ENCODE measurements at places on chromosomes 7 and 10.

GRCh38 chr10:59799421-59799820 is 46.2 kb upstream of the MRLN start:
- no peak for DNase-seq

- no peak for DNase-seq
Observed at GRCh38 chr10:124152139-124153022, 59.0 kb upstream of the CHST15 start.

DNA sequence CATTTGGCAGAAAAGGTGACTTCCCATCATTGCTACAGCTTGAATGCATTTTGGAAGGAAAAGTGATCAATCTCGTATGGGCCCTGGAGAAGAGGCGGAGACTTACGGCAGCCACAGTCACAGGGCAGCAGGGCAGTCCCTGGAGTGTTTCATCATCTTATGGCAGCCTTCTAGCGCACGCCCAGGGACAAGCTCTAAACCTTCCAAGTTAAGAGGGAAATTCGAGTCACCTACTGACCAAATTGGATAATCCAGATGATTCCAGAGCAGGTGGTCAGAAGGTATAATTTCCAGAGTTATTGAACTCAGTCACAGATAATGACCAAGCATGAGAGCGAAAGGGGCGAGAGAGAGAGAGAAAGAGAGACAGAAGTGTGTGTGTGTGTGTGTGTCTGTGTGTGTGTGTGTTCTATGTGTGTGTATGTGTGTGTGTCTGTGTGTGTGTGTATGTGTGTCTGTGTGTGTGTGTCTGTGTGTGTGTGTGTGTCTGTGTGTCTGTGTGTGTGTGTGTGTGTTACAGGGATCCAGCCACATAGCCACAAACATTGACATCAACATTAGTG is 123.7 kb upstream of the ADAM12 start:
- DNase-seq, result no peak

DNA sequence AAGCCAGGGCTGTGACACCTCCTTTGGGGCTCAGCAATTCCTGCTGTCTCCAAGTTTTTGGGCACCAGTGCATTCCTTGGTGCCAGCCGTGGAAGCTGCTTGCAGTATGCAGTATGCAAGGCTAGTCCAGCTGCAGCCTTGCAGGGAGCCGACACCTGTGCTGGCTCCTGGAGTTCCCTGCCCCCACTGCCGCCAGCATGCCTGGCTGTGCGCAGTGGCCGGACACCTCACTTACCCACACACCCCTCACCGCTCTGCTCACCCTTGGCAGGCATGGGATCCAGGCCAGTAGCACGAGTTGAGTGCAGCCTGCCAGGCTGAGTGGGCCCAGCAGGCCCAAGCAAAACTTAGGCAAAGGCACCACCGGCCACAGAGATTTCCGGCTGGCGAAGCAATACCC is 77.4 kb downstream of the SAMD9 start:
- DNase-seq, result no peak

DNA sequence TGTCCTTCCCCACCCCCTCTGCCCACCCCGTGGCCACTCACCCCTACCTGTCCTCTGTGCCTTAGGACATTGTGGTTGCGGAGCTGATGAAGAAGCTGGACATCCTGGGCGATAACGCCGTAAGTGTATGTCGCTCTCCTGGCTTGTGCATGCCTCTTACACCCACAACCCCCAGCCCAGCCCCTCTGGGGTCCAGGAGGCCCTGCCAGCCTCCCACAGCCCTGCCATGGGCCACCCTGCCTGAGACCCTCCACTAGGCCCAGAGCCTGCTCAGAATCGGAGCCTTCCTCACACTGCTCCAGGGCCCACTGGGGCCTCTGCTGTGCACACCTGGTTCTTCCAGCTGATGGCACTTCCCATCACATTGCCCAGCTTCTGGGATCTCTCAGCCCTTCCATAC is 36.8 kb upstream of the DPYSL4 start:
- DNase-seq, result no peak

DNA sequence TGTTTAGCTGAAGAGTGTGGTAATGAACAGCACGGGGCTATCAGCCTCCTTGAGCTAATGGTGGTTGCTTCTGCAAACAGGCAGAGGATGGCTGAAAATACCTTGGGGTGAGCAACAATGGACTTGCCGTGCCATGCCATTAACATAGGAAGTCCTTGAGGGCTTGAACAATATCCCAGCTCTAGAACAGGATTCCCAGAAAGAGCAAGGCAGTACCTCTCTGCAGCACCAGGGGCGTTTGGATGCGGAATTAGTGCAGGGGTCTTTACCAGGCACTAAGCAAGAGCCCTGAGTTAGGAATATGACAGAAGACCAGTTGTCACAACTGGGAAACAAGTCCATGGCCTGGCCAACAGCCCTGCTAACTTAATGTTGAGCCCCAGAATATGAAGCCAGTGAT is 143.2 kb upstream of the COBL start:
- DNase-seq, result no peak

GRCh38 chr7:150797661-150798060 is 2.5 kb downstream of the TMEM176B start:
- no peak for DNase-seq

GRCh38 chr7:144854839-144855424 is 19.1 kb upstream of the TPK1 start:
- DNase-seq, result no peak

DNA sequence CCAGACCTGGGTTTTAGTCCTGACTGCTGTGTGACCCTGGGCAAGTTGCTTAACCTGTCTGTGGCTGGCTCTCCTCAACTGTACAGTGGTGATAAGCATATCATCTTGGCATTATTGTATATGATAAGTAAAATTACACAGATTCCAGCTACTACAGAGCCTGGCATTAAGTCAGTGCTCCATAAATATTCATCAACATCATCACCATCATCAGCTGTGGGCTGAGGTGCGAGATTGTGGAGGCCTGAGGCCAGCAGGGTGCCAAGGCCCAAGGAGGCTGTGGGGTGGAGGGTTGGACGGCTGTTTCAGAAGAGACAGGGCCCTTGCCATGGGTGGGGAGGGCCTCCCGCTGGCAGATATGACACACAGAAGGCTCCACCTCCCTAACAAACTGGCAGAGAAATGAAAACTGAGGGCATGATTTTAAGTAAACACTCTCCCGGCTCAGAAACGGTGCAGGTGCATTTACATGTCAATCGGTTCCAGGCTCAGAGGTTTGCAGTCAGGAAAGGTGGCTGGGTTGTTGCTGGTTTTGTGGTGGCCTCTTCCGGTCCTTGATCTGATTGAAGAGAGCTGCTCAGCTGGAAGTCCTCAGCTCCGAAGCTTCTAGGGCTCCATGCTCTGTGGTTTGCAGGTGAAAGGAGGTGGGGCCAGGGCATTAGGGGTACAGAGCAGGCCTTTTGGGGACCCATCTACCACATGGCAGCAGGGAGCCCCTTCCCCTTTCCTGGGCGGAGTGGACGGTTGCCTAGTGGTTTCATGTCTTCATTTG is 10.2 kb downstream of the CRYGN start:
- DNase-seq, result no peak

DNA sequence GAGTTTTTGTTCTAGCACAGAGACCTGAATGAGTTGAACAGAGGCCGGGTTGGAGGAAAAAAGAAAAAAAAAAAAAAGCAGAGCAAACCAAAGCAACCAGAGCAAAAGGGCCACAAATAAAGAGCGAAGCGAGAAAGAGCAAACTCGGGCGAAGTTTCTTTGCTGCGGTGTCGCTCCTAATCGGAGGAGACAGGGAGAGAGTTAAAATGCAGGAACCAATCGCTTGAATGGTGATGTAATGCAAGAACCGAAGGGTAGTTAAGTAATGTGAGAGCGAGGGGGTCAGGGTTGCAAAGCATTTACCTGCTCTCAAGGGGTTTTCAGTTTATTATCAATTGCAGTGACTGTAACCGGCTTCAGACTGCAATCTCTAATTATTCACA is 271.7 kb downstream of the TRIL start:
- DNase-seq, result no peak

GRCh38 chr10:51421853-51422252 is 277.5 kb downstream of the CSTF2T start:
- DNase-seq, result no peak

- DNase-seq, result no peak
Observed at GRCh38 chr10:6101181-6101580, 12.3 kb downstream of the RBM17 start.

- no peak for DNase-seq
Observed at GRCh38 chr7:25851332-25852210, 300.4 kb upstream of the NFE2L3 start.

DNA sequence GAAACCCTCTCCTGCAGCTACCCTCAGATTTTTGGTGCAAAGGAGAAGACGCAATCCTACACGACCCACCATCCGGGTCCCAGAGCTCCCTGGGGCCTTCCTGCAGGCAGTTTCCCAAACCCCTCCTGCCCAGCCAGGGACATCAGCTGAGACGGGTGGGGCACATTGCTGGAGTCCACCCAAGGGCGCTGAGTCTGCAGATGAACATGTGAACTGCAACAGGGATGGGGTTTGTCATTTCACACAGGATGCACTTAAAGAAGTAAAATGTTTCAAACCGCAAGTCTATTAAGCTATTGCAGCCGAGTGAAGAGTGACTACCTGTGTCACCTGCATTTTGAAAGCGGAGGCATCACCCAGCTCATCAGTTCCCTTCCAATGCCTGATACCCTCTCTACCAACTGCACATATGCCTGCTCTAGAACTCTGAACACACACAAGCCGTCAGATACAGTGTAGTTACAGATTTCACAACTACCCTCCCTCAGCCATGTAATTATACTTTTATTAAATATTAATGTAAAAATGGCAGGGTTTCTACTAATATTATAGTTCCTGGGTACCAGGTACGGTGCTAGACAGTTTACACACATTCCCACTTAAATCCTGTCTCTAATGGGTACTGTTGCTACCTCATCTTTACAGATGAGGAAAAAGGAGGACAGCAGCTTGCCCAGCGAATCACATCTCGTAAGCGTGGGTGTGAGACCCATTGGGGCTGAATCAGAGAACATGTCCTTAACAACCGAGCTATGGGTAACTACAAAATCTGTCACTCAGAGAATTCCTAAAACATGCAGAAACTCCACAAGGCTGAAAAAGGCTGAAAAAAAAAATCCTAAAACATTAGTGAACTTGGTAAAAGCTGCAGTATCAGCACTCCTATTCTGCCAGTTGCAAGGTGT is 71.2 kb downstream of the GRB10 start:
- no peak for DNase-seq

DNA sequence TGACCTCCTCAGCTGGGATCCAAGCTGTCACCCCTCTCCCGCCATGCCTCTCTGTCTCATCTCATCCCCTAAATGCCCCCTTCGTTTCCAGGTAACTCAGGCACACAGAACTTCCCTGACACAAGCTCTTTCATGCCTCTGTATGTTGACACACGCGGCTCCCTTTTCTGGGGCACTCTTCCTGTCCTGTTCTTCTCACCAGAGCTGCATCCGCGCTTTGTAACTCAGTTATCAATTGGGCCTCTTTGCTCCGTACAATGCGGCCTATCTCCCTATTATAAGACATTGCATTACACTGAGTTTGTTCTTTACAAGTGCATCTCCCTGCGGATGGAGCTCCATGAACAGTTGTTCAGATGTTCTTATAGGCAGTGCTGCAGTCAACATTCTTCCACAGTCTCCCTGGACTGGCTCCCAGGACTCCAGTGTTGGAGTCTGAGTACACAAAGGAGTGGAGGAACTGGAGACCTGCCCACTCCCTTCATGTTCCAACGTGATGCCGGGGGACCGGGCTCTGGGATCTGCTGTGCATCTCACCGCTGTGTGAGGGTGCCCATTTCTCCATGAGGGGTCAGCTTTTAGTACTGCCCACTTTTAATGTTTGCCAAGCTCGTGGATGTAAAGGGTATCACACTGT is 56.9 kb upstream of the TNS3 start:
- DNase-seq, result no peak

- DNase-seq, result no peak
Observed at GRCh38 chr7:113561446-113561845, 357.4 kb downstream of the PPP1R3A start.

GRCh38 chr10:4136121-4136520 is 351.1 kb upstream of the KLF6 start:
- DNase-seq, result no peak

GRCh38 chr7:1569016-1569415 is 816 bp downstream of the PSMG3 start:
- no peak for DNase-seq

- DNase-seq, result no peak
Observed at GRCh38 chr7:699476-700170, 26.9 kb upstream of the DNAAF5 start.

DNA sequence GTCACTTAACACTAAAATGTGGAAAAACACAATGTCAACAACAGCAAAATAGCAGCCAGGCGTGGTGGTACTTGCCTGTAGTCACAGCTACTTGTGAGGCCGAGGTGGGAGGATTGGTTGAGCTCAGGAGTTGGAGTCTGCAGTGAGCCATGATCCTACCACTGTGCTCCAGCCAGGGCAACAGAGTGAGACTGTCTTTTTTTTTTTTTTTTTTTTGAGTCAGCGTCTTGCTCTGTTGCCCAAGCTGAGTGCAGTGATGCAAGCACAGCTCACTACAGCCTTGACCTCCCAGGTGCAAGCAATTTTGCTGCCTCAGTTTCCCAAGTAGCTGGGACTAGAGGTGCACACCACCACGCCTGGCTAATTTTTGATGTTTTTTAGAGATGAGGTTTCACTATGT is 6.1 kb downstream of the KCTD7 start:
- no peak for DNase-seq

DNA sequence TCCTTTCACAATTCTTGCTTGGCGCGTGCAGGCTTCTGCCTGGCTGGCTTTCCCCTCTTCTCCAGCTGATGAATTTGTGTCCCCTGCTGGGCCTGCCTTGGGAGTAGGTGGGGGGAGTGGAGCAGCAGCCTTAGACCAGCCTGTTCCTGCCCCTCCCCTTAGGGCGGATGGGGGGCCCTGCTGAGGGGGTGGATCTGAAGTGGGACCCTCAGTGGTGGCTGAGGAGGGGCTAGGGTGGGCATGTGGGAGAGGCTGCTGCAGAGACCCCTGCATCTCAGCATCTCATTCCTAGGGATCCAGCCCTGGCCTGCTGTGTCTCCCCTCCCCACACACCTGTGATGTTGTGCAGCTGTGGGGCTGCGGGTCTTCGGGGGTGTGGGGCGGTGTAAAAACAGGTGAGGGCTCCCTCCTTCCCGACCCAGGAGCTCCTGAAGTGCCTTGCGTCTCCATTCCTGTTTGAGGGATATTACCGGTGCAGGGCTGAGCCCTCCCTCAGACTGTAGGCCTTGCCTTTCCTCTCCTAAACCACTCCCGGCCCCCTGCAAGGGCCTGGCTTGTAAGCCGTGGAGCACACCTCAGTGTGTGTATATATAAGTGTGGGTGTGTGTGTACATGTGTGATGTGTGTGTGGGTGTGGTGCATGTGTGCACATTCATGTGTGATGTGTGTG is 24.7 kb downstream of the ADCYAP1R1 start:
- no peak for DNase-seq

GRCh38 chr7:139777133-139777891 is 486 bp downstream of the HIPK2 start:
- DNase-seq, result no peak

DNA sequence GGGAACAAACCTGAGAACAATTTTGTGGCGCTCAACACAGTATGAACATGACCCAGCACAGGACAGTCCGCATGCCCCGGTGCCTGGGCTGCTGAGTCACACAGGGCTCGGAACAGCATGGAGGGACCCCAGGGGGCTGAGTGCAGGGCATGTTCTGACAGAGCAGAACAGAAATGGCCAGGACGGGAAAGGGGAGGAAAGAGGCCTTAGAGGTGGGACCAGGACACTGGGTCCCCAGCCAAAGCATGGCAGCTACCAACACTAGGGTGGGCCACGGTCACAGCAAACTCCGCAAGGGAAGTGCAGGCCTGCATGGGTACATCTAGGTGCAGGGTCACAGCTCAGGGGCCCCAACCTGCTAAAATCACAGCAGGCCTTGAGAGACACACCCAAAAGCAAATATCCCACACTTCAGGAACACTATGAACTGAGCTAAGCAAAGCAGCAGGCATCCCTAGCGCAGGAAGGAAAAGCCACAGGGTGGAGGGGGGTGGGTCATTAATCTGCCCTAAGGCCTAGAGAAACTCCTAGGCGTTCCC is 5.6 kb downstream of the IMPDH1 start:
- no peak for DNase-seq

Measured in stimulated activated CD8-positive, alpha-beta memory T cell treated with anti-CD3 and anti-CD28 coated beads, Interleukin-4, amount 100 ng/mL, for 1 hour (primary cell).